ENCODE measurements at places on chromosomes 3 and 15.

DNA sequence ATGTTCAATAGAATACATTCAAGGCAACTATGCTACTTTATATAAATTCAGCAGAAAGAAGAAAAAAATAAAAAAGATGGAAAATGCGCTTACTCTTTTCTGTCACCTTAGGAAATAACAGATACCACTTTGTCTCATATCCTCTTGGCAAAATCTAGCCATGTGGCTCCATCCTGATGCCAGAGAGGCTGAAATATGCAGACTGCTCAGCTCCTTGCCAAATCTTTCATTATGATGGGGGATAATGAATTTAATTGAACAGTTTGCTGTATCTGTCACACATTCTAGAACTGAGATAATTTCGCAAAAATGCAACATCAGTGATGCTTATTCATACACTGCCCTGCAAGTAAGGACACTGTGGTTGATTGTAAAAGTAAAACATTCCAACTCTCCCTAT lies 1081.5 kb downstream of the PLOD2 start:
- DNase-seq = no peak

DNA sequence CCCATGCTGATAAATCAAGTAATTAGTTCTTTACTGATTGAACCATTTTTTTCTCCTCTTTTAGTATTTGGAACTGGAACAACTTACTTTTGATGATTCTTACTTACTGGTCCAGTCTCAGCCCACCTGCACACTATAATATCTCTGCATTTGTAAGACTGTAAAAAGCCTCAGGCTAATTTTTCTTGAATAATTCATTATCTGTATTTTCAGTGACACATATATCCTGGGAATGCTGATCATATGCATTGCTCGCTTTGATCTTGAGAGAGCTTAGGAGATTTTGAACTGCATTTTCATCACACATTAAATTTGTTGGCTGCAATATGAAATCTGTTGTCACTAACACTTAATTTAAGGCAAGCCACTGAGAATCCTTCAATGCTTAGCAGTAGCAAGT lies 760.6 kb downstream of the EDEM1 start:
- no peak for DNase-seq

- no peak for DNase-seq
Observed at GRCh38 chr15:68203486-68203885, 1.6 kb downstream of the CALML4 start.

GRCh38 chr3:37715358-37715757 lies 146.3 kb upstream of the CTDSPL start:
- no peak for DNase-seq

GRCh38 chr3:55486857-55487380 lies at the start of gene WNT5A:
WNT5A (minus strand) TSS chr3:55487306; CDS start chr3:55486985, 321 bp downstream.
- no peak for DNase-seq

GRCh38 chr3:171849617-171850319 lies 6.6 kb downstream of the TMEM212 start:
- no peak for DNase-seq

DNA sequence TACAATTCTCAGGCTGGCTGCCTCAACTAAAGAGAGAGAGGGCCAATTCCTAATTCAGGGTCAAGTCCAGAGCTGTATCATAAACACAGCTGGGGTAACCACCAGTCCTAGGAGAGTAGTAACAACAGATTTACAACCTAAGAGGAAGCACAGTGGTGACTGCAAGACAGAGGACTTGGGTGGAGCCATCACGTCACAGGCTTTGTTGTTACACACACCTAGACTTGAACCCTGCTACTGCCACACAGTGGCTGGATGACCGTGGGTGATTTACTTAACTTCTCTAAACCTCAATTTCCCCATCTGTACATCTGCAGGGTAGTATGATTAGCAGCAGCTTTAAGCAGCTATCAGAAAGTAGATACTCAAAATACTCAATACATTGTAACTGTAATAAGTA lies 78.6 kb downstream of the MYLK start:
- DNase-seq = no peak

GRCh38 chr15:89128320-89129122 lies 40.3 kb downstream of the ABHD2 start:
- no peak for DNase-seq

GRCh38 chr15:31366169-31366734 lies 39.6 kb downstream of the KLF13 start:
- DNase-seq = no peak

DNA sequence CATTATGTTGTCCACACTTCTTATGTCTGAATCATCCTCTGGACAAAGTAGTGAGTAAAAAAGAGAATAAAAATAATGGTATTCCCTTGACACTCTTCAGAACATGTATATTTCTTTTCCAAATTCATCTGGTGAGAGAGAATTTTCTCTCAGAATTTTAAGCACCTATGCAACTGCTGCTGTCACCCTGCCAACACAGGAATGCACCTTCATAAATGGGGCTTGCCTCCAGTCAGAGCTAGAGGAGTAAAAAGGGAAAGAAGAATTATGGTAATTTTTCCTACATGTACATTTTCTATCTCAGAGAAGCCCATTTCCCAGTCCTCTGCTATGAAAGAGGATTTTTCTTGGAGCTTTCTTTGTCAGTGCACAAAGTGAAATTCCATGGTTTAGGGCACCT lies 92.2 kb upstream of the ALCAM start:
- DNase-seq = no peak

- no peak for DNase-seq
Observed at GRCh38 chr15:80118956-80119355, 33.8 kb upstream of the FAH start.

GRCh38 chr3:189404024-189404423 lies 227.2 kb upstream of the TP63 start:
- DNase-seq = no peak

DNA sequence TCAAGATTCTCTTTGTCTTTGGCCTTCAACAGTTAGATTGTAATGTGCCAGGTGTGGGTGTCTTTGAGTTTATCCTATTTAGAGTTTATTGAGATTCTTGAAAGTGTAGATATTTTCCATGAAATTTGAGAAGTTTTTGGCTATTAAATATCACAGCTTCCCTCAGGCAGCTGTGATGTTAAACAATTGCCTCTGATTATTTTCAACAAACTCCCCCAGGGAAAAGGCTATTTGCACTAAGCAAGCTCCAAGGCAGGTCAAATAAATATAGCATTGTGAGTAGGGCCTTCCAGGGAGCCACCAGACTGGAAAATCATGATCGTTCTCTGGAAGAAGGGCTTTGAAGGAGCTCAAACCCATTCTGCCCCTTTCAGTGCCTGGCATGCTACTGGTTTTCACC lies 107.0 kb downstream of the EEFSEC start:
- no peak for DNase-seq

- no peak for DNase-seq
Observed at GRCh38 chr3:18370672-18371071, 54.5 kb downstream of the SATB1 start.

DNA sequence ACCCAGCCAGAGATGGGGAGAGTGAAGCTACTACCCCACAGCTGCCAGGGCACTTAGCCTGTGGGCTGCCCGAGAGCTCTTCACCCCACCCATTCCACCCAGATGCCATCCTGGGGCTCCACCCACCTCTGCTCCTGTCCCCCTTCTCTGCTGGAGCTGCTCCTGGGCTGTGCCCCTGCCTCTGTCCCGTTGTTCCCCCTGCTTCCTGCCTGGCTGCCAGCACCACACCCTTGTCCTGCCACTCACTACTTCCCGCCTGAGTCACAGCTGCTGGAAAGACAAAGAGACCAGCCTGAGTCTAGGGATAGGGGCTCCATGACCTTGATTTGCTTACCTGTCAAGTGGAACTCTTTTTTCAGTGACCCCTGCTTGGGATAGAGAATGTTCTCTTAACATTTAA lies 12.4 kb downstream of the GNAI2 start:
- no peak for DNase-seq

DNA sequence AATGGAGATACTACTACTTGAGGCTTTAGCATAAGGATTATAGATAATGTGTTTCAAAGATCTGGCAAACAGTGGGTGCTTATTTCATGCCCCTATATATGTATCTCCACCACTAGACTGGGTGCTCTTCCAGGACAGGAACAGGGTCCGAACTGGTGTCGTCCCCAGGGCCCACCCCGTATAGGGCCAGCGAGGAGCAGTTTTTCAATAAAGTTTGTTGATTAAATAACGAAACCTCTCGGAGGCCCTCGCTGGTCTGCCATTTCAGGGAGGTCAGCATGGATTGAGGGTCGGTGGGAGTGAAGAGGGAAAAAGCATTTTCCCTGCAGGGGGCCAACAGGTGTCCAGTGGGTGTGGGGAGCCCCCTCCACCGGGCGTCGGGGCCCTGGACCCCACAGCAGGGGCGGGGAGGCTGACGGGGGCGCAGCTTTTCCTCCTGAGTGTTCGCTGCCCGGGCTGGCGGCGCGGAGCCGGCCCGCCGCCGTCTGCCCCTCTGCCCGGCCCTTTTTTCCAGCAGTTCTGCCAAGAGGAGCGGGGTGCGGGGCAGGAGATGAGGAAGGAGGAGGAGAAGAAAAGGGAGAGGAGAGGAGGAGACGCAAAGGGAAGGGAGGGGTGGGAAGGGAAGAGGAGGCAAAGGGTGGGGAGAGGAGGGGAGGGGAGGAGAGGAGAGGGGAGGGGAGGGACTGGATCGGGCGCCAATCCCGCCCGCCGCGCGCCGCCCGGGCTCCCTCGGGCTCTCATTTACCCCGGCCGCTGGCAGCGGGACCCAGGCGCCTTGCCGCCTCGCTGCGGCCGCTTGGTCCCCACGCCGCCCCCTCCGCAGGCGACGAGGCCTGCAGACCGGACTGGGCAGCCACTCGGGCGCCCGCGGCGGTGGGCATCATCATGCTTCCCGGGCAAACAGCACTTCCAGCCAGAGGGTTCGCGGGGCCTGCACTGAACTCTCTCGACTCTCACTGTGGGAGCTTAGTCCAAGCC lies 66.3 kb downstream of the ISG20 start:
- peak; percentile 10 for DNase-seq

GRCh38 chr15:66939451-66940023 lies 125.9 kb upstream of the SMAD3 start:
- no peak for DNase-seq

GRCh38 chr15:50791486-50791885 lies 26.0 kb upstream of the SPPL2A start:
- no peak for DNase-seq

DNA sequence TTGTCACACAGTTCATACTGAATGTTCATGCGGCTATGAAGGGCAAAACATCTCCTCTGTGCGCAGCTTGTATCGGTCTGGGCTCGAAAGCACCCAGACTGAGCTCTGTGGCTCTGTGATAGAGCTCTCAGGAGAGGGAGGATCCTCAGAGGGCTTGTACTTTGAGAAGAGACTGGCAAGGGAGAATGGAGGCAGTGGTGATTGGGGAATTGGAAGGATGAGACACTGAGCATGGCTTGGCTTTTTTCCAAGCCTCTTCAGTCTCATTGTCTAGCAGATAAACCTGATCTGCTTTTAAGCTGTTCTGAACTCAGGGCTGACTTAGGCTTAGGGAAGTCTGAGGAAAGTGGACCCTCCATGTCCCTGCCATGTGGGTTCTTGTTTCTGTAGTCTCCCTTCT lies 43.0 kb downstream of the RAD54L2 start:
- no peak for DNase-seq

DNA sequence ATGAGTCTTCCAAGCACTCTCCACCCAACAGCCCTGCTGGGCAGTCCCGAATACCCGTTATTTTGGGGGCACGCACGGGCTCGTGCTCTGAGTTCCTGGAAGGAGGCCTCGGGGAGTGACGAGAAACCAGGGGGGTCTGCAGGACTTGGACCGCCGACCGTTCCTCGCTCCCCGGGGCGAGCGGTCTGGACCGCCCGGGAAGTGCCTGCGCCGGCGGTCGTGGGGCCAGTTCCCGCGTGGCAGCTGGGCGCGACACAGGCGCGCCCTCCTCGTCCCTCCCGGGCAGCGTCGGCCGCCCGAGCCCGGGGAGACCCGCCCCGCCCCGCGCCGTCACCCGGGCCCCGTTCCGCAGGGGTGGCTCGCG lies 387 bp downstream of the GNB4 start:
- DNase-seq = peak; percentile 5

DNA sequence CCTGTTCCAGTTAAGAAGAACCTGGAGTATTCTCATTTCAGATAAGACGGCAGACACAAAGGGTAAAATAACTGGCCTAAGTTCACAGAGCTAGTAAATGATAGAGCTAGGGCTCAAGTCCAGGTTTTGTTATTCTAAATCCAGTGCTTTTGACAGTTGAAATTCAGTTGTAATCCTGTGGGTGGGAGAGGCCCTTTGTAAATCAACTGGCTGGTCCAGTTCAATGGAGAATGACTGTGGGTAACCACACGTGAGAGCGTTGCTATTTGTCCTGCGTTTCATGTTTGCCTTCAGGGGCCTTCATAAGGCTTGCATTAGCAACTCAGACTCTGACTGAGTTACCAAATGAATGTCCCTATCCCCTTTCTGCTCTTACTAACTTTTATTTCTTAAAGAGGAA lies 24.2 kb upstream of the CD96 start:
- DNase-seq = no peak

DNA sequence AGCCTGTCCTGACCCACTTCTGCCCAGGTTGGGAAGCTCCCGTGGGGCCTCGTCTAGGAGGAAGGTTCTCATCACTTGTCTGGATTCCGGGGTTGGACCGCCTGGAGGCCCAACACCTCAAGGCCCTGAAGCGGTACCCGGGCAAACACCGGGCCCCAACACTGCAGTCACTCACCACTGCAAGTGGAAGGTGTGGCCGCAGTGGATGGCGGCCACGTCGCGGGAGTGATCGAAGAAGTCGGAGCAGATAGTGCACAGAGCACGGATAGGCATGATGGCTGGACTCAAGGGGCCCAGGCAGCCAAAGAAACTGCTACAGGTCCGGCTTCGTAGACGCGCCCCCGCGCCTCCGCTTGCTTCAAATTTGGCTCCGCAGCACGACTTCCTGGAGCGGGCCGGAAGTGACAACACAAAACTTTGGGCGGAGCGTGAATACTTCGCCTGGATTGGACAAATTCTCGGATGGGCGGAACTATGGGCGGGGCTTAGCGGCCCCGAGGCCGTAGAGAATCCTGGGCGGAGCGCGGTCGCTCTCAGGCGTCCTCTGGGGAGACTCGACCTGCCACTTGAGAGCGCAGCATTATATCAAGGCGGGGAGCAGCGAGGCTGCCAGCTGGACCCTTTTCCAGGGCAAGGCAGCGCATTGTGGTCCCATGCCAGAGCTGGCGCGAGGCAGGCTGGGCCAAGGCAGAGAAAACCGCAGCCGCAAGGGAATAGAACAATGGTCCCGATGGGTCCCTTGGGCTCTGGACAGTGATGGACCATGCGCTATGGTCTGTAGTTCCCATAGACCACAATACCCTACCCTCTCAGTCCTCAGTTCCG lies at the start of gene TRAIP:
TSS of gene TRAIP (minus strand) at position 384 of the 825 bp plus-strand sequence. CDS start at position 273, 111 bp downstream.
- peak; percentile 97 for DNase-seq

GRCh38 chr15:85532689-85533088 lies 152.3 kb downstream of the AKAP13 start:
- no peak for DNase-seq

DNA sequence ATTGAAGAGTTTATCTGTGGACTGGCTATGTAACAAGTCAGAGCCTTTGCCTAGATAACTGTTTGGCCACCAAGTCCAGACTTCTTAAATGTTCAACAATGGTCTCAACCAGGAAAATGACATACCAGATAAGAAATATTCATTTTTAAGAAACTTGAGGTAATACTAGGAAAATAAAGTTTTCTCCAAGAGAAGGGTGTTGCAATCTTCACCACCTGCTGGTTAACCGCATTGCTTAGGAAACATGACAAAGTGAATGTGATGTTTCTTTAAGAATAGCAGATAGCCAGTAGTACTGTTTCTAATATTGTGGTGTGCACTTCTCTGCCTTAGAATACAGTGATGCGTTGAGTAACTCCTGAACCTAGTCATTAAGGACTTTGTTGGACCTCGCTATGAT lies 321.5 kb upstream of the CADM2 start:
- DNase-seq = no peak

Measured in CD4-positive, alpha-beta T cell treated with Interleukin-17A for 4 hours (primary cell).